ENCODE measurements at places on chromosomes 12 and 14. TPM values are rescaled to one million over a fixed set of nuclear protein-coding genes. Genes with fewer than 3 reads are reported as not detected.

- no peak for DNase-seq
Measured at GRCh38 chr12:46744283-46744682, 81.5 kb downstream of the SLC38A4 start.

SMIM41 gene
- total RNA-seq, result not detected

PLEKHD1 gene
- 0.73 TPM for total RNA-seq

KLRC2 gene
- not detected for total RNA-seq

DNA sequence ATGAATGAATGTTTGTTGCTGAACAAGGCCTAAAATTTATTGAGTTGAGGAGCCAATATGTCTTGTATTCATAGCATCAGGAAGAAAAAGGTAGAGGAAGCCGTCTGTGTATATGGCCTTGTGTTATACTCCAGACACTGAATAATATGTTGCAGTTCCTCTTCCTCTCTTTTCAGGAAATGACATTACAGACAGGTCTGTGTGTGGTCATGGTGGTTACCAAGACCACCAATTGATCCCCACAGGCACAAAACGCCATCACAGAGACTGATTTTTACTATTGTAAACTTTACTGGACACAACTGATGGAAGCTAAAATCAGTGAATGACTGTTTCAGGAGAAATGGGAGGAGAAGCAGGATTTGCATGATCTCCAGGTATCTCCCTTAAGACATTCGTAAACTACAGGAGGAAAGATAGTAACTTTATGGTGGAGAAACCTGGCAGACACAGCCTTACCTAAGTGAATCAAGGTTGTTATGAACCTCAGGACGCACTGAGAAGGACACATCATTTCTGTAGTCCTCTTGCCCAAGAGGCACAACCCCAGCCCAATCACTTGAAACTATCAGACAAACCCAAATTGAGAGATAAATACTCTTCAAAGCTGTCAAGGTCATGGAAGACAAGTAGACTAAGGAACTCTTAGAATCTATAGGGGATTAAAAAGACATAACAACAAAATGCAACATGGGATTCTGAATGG lies 334.1 kb upstream of the RGS6 start:
- DNase-seq, result no peak

VWF gene
- not detected for total RNA-seq

DNA sequence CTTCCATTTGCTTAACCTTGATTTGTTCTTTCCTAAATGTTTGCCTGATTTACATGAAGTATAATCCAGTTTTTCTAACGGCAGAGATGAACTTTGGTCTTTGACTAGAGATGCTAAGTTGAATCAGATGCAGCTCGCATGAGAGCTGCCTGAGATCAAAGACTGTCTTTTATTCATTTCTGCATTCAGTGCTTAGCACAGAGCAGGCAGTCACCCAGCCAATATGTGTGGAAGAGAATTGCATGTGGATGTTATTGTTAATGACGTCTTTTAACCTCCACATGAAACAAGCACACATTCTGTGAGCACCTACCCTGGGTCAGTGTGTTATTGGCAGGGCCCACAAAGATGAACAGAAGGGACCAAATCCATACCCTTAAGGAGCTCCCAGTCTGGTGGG lies 99.2 kb downstream of the SLC5A8 start:
- DNase-seq, result no peak

TULP3 gene
- total RNA-seq, result 21.6 TPM

DNA sequence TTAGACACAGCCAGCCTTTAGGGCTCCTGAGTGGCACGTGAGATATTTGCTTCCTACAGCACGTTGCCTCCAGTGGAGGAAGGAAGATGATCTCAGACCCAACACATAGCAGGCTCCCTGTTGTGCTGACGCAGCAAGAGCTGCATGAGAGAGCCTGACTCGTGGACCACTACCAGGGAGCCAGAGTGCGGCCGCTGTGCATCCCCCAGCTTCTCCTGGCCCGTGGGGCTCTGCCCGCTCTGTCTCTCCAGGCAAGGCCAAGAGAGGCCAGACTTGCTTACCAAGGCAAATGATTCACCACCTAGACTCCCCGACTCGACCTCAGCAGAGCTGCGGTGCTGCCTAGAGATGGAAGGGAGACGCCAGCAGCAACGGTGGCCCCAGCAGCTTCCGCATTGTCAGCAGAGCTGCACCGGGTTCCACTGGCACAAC lies 37.5 kb downstream of the MAP3K9 start:
- no peak for DNase-seq

BBOF1 gene
- total RNA-seq, result 1.8 TPM

SPIC gene
- not detected for total RNA-seq

SCNN1A gene
- total RNA-seq, result 36.5 TPM

TAS2R7 gene
- total RNA-seq, result not detected

- DNase-seq, result no peak
Measured at GRCh38 chr12:106646472-106646871, 63.7 kb downstream of the RFX4 start.

Data from Calu3 (cell line).